Fibroblast of lung (primary cell): ENCODE measurements at places on chromosomes 3 and 15. TPM values are rescaled to one million over a fixed set of nuclear protein-coding genes. Genes with fewer than 3 reads are reported as not detected.
A peak's percentile ranks its signal among the peaks of the same experiment; 100 is the strongest.

- DNase-seq = peak; percentile 53
Observed at GRCh38 chr15:64134345-64134829, 17.1 kb upstream of the SNX22 start.

GOLGA6B gene
- not detected in 2 replicates for total RNA-seq

- DNase-seq = no peak
Observed at GRCh38 chr3:182879031-182879611, 85.8 kb downstream of the ATP11B start.

SIDT1 gene
- total RNA-seq = not detected in 2 replicates

SNTN gene
- total RNA-seq = not detected in 2 replicates

DNA sequence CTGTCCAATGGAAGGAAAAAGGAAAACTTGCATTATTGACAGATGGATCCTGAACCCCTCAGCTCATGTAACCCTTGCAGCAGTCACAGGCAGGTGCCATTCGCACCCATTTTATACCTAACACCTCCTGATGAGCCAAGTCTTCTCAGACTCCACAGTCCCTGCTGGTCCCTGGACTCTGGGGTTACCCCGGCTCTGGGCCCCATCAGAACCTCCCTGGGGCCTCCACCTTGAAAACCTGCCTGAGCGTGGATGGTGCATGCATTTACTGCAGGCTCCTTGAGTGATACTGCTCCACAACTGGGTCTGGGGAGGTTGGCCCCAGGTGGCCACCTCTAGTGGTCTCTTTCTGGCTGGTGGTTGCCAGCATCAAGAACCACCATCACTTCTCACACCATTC, 15.9 kb upstream of the DOCK3 start:
- DNase-seq = no peak

DNA sequence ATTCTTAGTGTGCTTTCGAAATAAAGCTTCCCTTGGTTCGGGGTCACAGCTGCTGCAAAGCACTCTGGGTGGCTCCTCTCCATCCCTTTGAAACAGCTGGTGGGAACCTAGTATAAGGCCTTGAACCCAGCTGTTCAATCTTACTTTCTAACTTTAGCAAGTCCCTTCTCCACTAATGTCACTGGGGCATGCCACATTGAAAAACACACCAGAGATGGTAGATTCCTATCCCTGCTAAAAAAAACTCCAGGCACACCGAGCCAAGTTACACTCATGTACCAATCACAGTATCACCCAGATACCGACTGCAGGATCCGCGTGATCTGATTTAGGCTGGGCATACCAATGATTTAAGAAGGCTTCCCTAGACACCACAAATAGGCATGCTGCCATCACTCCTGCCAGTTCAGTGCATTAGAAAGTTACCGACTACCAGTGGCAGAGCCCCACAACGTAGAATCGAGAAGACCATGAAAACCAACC, 65.0 kb downstream of the WWTR1 start:
- DNase-seq = no peak

SHC4 gene
- total RNA-seq = 0.77 and 1.5 TPM in 2 replicates

DNA sequence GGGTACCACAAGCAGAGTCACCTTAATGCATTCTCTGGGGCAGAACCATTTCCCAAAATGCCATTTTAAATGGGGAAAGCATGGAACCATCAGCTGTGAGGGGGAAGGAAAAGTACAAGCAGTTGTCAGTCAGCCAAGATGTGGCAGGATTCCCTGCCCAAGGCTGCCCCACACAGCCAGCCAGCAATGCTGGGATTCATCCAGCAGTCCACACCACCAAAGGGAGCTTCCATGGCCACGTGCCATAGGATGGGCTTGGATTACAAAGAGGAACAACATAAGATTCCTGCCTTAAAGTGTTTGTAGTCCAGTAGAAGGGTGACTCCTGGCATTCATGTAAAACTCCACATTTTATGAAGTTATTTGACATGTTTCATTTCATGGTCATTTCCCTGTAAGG, 233.3 kb downstream of the SHOX2 start:
- no peak for DNase-seq

GRCh38 chr3:183699238-183699947, 1.8 kb downstream of the YEATS2 start:
- DNase-seq = no peak

DNA sequence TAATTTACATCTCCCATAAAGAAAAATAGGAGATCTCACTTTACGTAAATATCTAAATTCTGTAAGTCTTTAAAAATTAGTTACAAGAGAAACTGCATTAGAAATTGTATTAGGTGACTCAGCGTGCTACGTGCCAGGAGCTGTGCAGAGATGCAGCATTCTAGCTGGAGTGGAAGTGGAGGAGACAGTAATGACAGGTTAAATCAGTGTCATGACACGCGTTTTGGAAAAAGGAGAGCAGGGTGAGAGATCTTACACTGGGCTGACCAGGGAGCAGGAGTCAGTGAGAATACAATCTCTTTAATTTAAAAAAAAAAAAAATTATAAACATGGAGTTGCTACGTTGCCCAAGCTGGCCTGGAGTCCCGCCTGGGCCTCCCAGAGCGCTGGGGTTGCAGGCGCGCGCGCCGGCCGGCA, 635 bp downstream of the TUBGCP5 start:
- DNase-seq = peak; percentile 54

DNA sequence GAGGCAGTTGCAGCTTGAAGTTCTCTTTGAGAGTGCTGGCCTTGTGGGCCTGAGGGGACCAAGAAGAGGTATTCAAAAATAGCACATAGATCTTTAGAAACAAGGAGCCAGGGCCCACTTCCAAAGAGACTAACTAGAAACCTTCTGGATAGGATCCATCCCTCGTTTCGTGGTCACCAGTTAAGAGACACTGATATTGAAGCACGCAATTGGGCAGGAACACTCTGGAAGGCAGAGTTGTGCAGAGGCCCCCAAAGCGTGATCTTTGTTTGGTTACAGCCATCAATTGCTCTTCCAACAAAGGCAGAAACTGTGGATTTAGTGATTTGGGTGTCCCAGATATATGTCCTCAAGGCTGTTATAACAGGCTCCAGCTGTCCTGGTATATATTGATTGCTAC, 46.7 kb upstream of the ACAN start:
- DNase-seq = no peak

DNA sequence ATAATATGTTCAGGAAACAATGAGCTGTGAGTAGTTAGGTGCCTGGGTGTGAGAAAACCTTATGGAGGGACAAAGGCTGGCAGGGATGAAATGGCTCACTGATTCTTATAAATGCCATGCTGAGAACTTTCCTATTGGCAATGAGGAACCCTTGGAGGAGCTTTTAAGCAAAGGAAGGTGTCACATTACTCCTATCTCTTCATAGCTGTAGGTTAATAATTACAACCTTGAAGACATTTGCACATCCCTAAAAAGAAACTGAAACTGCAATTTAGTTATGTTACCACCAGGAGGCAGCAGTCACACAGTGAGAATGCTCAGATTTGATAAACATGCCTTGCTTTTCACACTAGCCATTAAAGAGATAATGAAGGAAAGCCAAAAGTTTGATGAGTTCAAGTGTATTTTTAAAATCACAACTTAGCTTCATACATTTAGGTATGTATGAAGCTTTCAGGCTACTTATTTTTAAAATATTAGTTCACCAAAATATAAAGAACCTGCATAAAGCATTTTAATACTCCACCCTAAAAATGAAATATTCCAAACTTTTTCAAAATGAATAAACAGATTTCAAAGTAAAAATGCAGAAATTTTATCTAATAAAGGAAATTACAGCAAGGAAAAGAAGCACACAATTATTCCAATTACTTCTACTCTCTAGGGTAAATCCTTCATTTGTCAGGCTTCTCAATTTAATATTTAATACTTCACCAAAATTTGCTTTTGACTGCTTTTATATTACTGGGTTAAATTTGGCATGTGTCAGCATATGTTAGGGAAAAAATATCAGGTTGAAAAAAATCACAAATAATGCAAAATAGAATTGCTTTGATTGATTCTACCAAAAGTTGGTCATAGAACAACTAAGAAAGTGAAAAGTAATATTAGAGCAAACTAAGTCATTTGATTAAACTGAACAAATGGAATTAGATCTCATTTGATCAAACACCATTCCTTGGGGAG, 136.9 kb upstream of the SLC2A2 start:
- no peak for DNase-seq

ADPRH gene
- total RNA-seq = 3.1 and 7.4 TPM in 2 replicates

- DNase-seq = no peak
Observed at GRCh38 chr15:99181545-99181971, 67.8 kb downstream of the TTC23 start.

DNA sequence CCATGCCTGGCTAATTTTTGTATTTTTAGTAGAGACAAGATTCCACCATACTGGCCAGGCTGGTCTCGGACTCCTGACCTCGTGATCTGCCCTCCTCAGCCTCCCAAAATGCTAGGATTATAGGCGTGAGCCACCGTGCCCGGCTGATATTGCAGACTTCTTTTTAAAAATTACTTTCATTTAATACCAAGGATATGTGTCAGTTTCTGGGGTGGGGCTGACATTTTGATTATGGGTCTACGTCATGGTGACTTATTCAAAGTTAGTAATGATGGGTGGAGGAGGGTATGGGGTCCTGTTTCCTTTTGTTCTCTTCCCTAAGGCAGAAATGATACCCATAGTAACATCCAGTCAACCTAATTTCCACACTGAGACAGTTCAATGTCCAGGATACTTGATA, 34.7 kb downstream of the GBE1 start:
- peak; percentile 79 for DNase-seq

DNA sequence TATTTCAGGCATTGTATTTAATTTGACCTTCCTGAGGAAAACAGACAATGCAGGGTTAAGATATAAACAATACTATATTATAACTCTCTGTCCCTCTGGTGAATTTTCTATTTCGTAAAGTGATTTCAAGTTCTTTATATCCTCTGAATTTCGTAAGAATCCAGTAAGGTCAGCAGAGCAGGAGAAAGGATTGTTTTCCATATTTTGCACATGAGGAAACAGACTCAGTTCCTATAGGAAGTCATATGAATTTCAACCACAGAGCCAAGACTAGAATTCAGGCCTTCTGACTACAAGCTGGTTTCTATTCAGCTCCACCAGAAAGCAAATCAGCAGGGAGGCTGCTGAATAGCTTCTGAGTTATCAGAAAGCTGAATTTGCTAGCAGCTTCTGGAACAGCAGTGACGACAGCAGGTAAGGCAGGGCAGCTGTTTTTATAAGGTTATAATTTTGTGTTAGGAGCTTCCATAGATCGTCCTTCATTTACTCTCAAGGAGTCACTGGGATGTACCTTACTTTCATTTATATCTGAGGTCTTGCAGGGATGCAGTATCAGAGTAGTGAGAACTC, 11.1 kb upstream of the PLAAT1 start:
- no peak for DNase-seq

- peak; percentile 21 for DNase-seq
Observed at GRCh38 chr3:183489455-183490210, 61.2 kb upstream of the MCF2L2 start.

- no peak for DNase-seq
Observed at GRCh38 chr15:65249641-65250040, 37.0 kb downstream of the PARP16 start.

DNA sequence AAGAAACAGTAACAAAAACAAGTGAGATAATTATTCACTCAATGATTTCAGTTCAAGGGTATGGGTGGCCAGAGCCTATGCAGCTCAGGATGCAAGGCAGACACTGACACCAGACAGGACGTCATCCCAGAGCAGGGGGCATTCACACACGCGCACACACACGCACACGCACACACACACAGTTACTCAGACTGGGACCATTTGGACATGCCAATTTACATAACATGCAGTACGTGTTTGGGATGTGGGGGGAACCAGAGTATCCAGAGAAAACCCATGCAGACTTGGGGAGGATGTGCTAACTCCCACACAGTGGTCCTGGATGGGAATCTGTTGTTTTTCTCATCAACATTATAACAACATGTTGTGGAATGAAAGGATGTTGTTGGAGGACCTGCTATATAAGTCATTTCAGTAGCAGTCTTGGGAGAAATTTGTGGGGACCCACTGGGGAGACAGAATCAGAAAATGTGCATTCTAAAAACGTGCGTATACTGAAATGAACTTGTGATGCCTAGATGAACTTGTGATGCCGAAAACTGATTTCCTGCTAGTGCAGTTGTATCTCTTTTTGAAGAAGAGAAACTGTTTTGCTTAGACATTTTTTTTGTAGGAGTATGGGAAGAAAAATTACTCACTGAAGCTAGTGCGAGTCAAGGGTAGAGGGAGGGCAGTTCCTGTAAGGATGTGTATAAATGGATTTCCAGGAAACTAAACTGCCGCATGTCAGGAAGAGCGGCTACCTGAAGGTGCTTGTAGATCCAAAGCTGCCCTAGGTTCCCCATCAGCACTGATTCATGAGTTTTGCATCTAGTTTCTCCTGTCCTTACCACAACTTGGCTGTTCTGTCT, 25.2 kb downstream of the CD200 start:
- DNase-seq = no peak

GRCh38 chr3:138944654-138944928, 2.3 kb downstream of the FOXL2 start:
- no peak for DNase-seq

TMC3 gene
- not detected in 2 replicates for total RNA-seq

BLM gene
- total RNA-seq = 0.26 and 1.5 TPM in 2 replicates

DNA sequence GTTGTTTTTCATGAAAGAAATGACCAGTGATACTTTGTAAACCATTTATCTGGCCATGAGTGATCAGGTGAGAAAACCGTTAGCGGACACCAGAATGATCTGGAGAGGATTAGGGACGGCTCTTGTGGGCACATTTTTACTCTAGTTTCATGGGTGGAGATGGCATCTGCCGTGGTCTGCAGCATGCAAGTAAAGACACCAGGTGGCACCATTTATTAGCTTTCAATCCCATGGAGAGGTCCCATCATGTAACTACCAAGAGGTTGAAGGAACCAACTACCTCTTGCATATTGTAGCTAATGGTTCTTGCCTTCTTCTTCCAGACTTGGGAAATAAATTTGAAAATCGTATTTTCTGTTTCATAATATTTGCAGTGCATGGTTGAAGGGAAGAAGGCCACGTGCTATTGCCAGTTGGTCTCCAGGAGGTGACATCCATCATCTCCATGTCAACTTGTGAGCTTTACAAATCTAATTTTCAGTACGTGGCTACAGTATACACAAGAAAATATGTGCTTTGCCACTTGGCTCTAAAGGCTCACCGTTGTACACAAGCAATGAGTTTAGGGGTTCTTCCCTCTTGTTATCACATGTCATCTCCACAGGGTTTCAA, 1.5 kb upstream of the MAPKBP1 start:
- DNase-seq = peak; percentile 58

- no peak for DNase-seq
Observed at GRCh38 chr3:122200661-122201060, 17.2 kb downstream of the CASR start.

PLOD2 gene
- total RNA-seq = 85.8 and 114 TPM in 2 replicates

HRG gene
- not detected in 2 replicates for total RNA-seq

PDHB gene
- 69.3 and 69.9 TPM in 2 replicates for total RNA-seq

RHCG gene
- total RNA-seq = under 0.01 TPM in 1 of 2 replicates, not detected in the other

DNA sequence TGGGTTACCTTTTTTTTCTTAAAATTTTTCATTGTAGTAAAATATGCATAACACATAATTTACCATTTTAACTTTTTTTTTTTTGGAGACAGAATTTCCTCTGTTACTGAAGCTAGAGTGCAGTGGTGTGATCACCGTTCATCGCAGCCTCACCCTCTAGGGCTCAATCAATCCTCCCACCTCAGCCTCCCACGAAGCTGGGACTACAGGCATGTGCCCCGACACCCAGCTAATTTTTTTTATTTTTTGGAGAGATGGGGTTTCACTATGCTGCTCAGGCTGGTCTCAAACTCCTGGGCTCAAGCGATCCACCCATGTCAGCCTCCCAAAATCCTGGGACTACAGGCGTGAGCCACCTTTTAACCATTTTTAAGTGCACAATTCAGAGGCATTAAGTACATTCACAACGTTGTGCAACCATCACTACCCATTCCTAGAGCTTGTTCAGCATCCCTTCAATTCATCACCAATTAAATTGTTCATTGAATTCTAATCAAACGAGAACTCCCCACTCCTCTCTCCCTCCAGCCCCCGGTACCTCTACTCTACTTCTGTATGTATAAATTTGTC, 44.6 kb downstream of the BHLHE40 start:
- DNase-seq = no peak
